ENCODE measurements at places on chromosomes 1 and 21.

- no peak for DNase-seq
Measured at GRCh38 chr21:38729291-38729690, 76.4 kb upstream of the ETS2 start.

DNA sequence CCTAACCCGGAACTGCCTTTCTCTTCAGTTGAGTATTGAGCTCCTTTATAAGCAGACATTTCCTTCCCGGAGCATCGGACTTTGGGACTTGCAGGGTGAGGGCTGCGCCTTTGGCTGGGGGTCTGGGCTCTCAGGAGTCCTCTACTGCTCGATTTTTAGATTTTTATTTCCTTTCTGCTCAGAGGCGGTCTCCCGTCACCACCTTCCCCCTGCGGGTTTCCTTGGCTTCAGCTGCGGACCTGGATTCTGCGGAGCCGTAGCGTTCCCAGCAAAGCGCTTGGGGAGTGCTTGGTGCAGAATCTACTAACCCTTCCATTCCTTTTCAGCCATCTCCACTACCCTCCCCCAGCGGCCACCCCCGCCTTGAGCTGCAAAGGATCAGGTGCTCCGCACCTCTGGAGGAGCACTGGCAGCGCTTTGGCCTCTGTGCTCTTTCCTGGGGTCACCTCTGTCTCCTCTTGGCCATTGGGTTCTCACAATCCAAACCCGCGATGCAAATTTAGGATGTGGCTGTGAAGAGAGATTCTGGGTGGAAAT, 3.7 kb downstream of the OLIG2 start:
- DNase-seq, result no peak

DNA sequence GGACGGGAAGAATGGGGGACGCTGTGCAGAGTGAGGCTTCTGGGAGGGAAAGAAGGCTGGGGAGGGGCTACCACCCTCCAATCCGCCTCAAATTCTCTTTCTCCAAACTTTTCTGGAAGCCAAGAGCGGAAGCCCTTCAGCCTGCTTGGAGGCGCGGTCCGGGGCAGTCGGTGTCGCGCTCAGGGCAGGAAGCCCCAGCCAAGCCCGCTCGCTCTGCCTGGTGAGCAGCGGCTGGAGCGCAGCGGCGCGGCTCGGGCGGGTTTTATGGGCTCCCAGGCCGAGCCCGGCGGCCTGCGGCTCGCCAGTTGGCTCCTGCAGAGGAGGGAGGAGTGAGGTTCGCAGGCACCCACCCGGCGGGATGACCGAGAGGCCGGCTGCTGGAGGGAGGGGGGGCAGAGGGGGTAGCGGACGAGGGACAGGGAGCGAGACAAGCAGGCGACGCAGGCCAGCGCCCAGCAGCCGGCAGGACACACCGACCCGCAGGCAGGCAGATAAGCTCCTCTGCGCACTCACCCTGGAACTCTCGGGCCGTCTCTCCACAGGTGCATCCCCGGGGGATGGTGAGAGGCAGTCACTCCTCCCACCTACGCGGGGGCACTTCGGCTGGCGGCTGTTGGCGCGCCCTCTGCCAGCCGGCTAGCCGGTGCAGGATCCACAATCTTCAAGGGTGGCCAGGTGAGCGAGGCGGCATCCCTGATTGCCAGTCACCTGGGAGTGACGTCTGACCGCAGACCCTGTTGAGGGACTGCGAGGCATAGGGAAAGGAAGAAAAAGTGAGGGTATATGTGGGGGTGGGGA, at the start of gene AVPR1B:
TSS of gene AVPR1B (minus strand) at position 238 of the 798 bp plus-strand sequence. CDS start 498 bp downstream, outside the sequence.
- DNase-seq, result no peak

GRCh38 chr1:243230914-243231313, 24.2 kb downstream of the CEP170 start:
- no peak for DNase-seq

- DNase-seq, result no peak
Measured at GRCh38 chr1:177338376-177338775, 167.6 kb downstream of the BRINP2 start.

GRCh38 chr1:93501399-93501798, 53.5 kb downstream of the FNBP1L start:
- DNase-seq, result no peak
